ENCODE measurements at places on chromosomes 4 and X. TPM values are rescaled to one million over a fixed set of nuclear protein-coding genes. Genes with fewer than 3 reads are reported as not detected.

MAGEA8 gene
- not detected for total RNA-seq

ADH1C gene
- 0.21 TPM for total RNA-seq

F8A2 gene
- not detected for total RNA-seq

ART3 gene
- total RNA-seq: not detected

PASD1 gene
- not detected for total RNA-seq

SPIN2A gene
- total RNA-seq: under 0.01 TPM

P2RY8 gene
- not detected for total RNA-seq

GNRHR gene
- under 0.01 TPM for total RNA-seq

PAGE1 gene
- total RNA-seq: not detected

GPR119 gene
- total RNA-seq: not detected

SOWAHD gene
- under 0.01 TPM for total RNA-seq

DRP2 gene
- total RNA-seq: under 0.01 TPM

ARHGAP4 gene
- 1.4 TPM for total RNA-seq

GABRG1 gene
- total RNA-seq: not detected

RELL1 gene
- total RNA-seq: 57.7 TPM

SPANXC gene
- total RNA-seq: not detected

ETDB gene
- not detected for total RNA-seq

CAPN6 gene
- under 0.01 TPM for total RNA-seq

RNF150 gene
- total RNA-seq: 0.36 TPM

ZXDB gene
- total RNA-seq: 18.5 TPM

SLC10A6 gene
- 41.0 TPM for total RNA-seq

SMIM10L2A gene
- total RNA-seq: 2.7 TPM

TEX11 gene
- total RNA-seq: not detected

KLHL4 gene
- total RNA-seq: 0.64 TPM

GYPE gene
- total RNA-seq: not detected

TREX2 gene
- total RNA-seq: 0.64 TPM

FAM236D gene
- not detected for total RNA-seq

RTL3 gene
- not detected for total RNA-seq

TMPRSS11D gene
- total RNA-seq: 11.3 TPM

TEX28 gene
- not detected for total RNA-seq

EXOSC9 gene
- 17.8 TPM for total RNA-seq

SLC25A4 gene
- 16.8 TPM for total RNA-seq

ADGRG4 gene
- not detected for total RNA-seq

ARMCX1 gene
- 10.3 TPM for total RNA-seq

EXOC1L gene
- total RNA-seq: not detected

FAM9B gene
- not detected for total RNA-seq
